ENCODE measurements at places on chromosomes 12 and 14.

GRCh38 chr14:67477926-67478799 is 10.4 kb downstream of the TMEM229B start:
- DNase-seq, result no peak

GRCh38 chr14:32986791-32987540 is 48.3 kb downstream of the NPAS3 start:
- peak; percentile 14 for DNase-seq

DNA sequence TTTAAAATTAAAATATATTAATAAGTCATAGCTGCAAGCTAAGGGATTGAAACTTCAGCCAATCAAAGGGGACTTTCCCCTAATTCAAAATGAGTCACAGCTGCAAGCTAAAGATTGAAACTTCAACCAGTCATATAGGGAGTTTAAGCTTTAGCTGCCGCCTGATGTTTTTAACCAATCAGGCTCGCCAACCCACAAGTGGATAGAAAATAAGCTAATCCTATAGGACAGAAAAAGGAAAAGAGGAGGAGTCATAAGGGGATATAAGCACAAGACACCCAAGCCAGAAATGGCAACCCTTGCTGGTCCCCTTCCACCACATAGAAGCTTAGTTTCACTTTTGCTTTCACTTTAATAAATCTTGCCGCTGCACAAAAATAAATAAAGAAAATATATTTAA is 1154.6 kb downstream of the GALC start:
- no peak for DNase-seq

DNA sequence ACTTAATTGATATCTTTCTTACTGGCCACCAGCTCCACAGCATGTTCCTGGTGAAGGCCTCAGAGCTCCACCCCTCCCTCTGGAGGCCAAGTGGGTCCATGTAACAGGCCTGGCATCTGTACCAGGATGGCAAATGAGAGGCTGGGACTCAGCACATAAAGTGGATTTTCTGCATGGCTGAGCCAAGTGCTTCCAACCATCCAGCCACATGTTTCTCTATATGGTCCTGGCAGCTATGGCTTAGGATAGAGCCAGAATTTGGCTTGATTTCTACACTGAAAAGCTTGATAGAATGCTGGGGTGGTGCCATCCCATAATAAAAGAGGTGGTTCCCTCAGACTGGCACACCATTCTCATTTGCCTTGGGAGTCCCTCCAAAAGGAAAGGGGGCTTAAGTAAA is 94.1 kb downstream of the PAX9 start:
- DNase-seq, result no peak

DNA sequence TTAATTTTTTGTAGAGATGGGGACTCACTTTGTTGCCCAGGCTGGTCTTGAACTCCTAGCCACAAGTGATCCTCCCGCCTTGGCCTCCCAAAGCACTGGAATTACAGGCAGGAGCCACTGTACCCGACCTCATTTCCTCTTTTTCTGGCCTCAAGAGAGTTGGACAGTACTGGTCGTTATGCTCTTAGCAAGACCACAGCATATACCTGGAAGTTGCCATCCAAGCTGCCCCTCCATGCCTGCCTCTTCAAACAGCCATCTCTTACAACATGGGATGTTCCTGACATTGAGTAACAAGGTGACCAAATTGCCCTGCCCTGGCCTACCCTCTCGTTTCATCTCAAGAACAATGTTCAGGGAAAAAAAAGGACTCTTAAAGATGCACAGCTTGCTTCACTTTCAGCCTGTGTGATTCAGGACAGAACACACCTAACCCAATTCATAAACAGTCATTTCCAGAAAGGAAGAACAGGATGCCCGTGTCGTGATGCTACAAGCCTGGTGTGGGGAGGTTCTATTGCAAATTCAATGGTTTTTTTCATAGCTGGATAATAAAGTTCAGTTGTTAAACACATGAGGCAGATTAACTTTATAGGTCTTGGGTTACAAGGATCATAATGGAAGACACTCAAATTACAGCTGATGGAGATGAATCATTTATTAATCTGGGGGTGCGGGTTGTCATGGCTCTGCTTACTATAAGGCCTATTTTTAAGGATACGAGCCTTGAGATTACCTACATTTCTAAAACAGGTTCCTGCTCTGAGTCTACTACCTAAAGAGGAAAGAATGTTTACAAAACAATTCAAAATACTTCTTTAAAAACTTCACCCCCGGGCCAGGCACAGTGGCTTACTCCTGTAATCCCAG is 11.9 kb downstream of the GLTP start:
- DNase-seq, result no peak

GRCh38 chr14:28913056-28913455 is 146.5 kb downstream of the FOXG1 start:
- no peak for DNase-seq

DNA sequence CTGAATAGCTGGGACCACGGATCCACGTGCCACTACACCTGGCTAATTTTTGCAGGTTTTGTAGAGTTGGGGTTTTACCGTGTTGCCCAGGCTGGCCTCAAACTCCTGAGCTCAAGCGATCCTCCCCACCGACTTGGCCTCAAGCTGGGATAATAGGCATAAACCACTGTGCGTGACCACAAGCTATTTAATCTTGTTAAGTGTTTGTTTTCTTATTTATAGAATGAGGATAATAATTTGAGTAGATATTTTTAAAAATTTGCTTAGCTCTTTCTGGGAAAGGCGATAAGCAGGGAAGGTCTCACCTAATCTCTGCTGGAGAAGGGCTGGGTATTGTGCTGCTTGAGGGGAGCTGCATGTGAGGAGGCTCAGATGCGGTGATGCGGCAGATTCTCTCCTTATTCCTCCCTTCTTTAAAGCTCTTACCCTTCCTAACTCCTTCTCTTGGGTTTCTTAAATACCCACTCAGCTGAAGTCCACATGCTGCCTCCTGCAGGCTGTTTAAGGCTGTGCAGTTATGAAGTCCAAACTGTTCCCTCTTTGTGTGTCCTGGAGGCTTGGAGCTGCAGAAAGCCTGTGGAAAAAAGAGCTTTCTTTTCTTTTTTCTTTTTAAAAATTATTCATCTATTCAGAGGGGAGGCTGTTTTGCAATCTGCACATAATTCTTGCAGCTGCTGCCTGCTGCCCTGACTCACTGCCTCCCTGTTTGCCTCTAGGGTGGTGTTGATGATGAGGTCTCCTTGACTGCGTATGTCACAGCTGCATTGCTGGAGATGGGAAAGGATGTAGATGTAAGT is 37.9 kb downstream of the A2ML1 start:
- DNase-seq, result no peak

Data from GM04504 (cell line).